Panc1 (cell line): ENCODE measurements at places on chromosomes 5 and 9.

DNA sequence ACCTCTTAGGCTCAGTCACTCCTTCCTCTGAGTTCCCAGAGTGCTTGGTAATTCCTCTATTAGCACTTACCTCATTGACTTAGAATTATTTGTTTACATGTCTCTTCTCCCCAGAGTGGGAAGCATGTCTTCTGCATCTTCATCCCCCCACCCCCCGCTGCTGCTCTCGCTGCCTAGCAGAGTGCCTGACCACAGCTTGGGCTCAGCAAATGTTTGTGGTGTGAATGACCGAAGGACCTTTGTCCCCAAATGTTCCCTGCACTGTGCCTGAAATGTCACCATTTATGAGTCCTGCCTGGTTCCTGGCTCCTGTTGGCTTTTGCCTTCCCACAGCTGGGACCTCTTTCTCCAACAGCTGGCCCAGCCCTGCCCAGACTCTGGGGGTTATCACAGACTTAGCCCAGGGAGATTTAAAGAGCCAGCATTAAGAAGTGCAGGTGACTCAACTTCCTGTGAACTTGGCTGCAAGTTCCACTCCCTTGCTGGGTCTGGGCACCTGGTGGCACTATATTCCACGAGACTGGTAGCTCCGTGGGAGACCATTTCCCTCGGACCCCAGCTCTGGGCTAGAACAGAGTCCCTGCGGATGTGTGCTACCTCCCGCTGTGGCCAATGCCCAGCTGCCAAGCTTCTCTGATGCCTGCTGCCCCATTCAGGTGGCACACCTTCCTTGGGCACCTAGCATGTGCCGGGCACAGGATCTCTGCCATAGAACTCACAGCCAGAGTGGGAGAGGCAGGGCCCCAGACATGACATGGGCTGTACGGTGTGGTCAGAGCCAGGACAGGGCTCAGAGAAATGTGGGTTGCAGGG is 1.8 kb upstream of the HMCN2 start:
- DNase-seq = no peak

- no peak for DNase-seq
Measured at GRCh38 chr9:93267681-93268505, 84.0 kb downstream of the WNK2 start.

DNA sequence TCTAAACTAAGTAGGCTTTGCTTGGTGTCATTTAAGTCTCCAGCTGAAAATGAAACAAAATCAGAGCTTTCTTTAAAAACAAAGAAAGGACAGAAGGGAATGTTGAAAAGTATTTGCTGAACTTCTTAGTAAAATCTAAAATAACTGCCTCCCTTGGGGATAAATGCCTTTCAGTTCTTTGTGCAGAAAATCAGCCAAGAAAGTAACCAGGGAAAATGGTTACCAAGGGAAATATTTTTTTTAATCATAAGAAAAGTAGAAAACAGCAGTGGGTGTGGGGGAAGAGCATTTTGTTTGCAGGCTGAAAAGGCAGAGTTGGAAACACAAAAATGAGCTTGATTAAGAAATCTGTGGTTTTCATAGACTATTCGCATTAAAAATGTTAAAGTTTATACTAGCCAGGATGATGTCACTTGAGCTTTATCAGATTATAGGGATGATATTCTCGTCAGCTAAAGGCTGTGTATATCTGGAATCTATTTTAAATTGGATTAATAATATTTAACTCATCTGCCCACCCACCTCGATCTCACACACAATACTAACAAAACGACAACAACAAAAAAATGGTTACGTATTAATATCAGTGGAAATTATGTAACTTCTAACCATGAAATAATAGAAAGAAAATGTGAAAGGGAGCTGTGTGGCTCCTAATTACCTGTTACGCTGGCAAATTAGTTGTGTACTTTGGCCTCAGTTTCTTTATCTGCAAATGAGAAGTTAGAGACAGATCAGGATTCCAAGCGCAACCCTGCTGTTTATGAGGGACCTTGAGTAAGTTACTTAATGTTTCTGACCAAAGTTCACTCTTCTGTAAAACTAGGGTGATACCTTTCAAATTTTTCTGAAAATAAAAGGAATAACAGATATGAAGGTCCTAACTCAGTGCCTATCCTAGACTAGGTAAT is at the start of gene ECM2:
TSS of gene ECM2 (minus strand) at position 51 of the 911 bp plus-strand sequence. CDS start 13,124 bp downstream, outside the sequence.
- DNase-seq = no peak

- DNase-seq = no peak
Measured at GRCh38 chr9:77916820-77917219, 114.8 kb downstream of the GNAQ start.

- DNase-seq = no peak
Measured at GRCh38 chr5:114702136-114702535, 340.3 kb downstream of the KCNN2 start.
